ENCODE measurements at places on chromosomes 4 and X. TPM values are rescaled to one million over a fixed set of nuclear protein-coding genes. Genes with fewer than 3 reads are reported as not detected.

NLGN4X gene
- 15.7 TPM for polyA plus RNA-seq

IGSF1 gene
- 18.2 TPM for polyA plus RNA-seq

PDLIM3 gene
- polyA plus RNA-seq = 4.2 TPM

NLGN3 gene
- 5.0 TPM for polyA plus RNA-seq

XG gene
- polyA plus RNA-seq = 0.56 TPM

SHOX gene
- polyA plus RNA-seq = 0.09 TPM

BMPR1B gene
- 26.6 TPM for polyA plus RNA-seq

GYPA gene
- 3.8 TPM for polyA plus RNA-seq

ASMT gene
- polyA plus RNA-seq = not detected

PLAC8 gene
- polyA plus RNA-seq = 3.3 TPM

CCDC110 gene
- 2.2 TPM for polyA plus RNA-seq

AREG gene
- not detected for polyA plus RNA-seq

TLR8 gene
- 0.18 TPM for polyA plus RNA-seq

HSPA4L gene
- 9.8 TPM for polyA plus RNA-seq

ADRA2C gene
- 10.5 TPM for polyA plus RNA-seq

GYPB gene
- 1.7 TPM for polyA plus RNA-seq

IL2RG gene
- 1.3 TPM for polyA plus RNA-seq

TCEAL9 gene
- polyA plus RNA-seq = 250 TPM

KLF8 gene
- 4.6 TPM for polyA plus RNA-seq

CT45A10 gene
- not detected for polyA plus RNA-seq

PGAM4 gene
- polyA plus RNA-seq = not detected

CYLC1 gene
- polyA plus RNA-seq = not detected

GPRIN3 gene
- polyA plus RNA-seq = 7.9 TPM

BEND2 gene
- 0.06 TPM for polyA plus RNA-seq

FRG2 gene
- polyA plus RNA-seq = not detected

STOX2 gene
- polyA plus RNA-seq = 11.4 TPM

COX7B2 gene
- not detected for polyA plus RNA-seq

COQ2 gene
- 16.9 TPM for polyA plus RNA-seq

HELT gene
- polyA plus RNA-seq = not detected

PCDH11X gene
- 0.34 TPM for polyA plus RNA-seq

TMPRSS11A gene
- not detected for polyA plus RNA-seq

MAGEA2B gene
- polyA plus RNA-seq = not detected

SCARB2 gene
- polyA plus RNA-seq = 193 TPM

HAUS7 gene
- polyA plus RNA-seq = 24.3 TPM

PHOX2B gene
- polyA plus RNA-seq = 0.09 TPM

IRF2 gene
- 36.4 TPM for polyA plus RNA-seq

SLC2A9 gene
- polyA plus RNA-seq = 9.2 TPM

DMRTC1 gene
- polyA plus RNA-seq = 0.29 TPM

LRIT3 gene
- 0.31 TPM for polyA plus RNA-seq

FRMPD3 gene
- 0.42 TPM for polyA plus RNA-seq

CCNQ gene
- polyA plus RNA-seq = 18.5 TPM

RLIM gene
- 35.4 TPM for polyA plus RNA-seq

TMSB15A gene
- polyA plus RNA-seq = 74.0 TPM

MTNR1A gene
- 1.4 TPM for polyA plus RNA-seq

NWD2 gene
- polyA plus RNA-seq = 0.09 TPM

MND1 gene
- 16.9 TPM for polyA plus RNA-seq

AMTN gene
- polyA plus RNA-seq = not detected

HTRA3 gene
- polyA plus RNA-seq = 17.1 TPM

Measured in right renal pelvis (tissue), 4 donors.